K562 (cell line): ENCODE measurements at places on chromosomes 7 and 10. TPM values are rescaled to one million over a fixed set of nuclear protein-coding genes. Genes with fewer than 3 reads are reported as not detected.

Gene CDHR3
- total RNA-seq: 0.34 and 0.66 TPM in 2 replicates

Gene HK1
- total RNA-seq: 369 and 422 TPM in 2 replicates

Gene CCL24
- 0.45 and 0.80 TPM in 2 replicates for total RNA-seq

Gene SEPTIN7
- total RNA-seq: 89.6 and 95.0 TPM in 2 replicates

Gene NUPR2
- not detected in 2 replicates for total RNA-seq

Gene TMEM236
- total RNA-seq: 0.04 TPM in 2 replicates

Gene SSC4D
- total RNA-seq: 0.98 and 1.2 TPM in 2 replicates

Gene KLF14
- total RNA-seq: not detected in 2 replicates

Gene SLC25A13
- 71.2 and 71.5 TPM in 2 replicates for total RNA-seq

Gene FANK1
- total RNA-seq: 0.22 and 0.51 TPM in 2 replicates

Gene GARIN1A
- 0.25 TPM in 1 of 2 replicates, not detected in the other for total RNA-seq
